ENCODE measurements at places on chromosomes 1 and 21.

- DNase-seq, result no peak
These were observed 11.3 kb downstream of the HJV start for GRCh38 chr1:146010126-146010738.

- no peak for DNase-seq
These were observed 1.1 kb downstream of the CHML start for GRCh38 chr1:241638909-241639622.

DNA sequence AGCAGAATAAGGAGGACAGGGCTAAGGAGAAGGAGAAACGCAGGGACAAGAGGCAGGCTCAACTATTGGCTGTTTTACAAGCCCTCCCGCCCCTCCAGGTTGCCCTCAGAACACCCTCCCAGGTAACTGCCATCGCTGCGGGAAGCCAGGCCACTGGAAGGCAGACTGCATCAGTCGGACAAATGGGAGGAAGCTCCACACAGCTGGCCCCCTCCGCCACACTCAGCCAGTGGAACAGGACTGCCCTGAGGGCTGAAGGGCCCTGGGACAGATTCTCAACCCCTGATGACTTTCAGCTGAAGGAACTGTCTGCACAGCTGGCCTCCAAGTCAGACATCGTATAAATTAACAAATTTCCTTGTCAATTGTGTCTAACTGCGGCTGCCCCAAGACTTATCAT, 21.8 kb downstream of the LRRC3 start:
- no peak for DNase-seq

- no peak for DNase-seq
These were observed 134.5 kb upstream of the PKN2 start for GRCh38 chr1:88549536-88549935.

DNA sequence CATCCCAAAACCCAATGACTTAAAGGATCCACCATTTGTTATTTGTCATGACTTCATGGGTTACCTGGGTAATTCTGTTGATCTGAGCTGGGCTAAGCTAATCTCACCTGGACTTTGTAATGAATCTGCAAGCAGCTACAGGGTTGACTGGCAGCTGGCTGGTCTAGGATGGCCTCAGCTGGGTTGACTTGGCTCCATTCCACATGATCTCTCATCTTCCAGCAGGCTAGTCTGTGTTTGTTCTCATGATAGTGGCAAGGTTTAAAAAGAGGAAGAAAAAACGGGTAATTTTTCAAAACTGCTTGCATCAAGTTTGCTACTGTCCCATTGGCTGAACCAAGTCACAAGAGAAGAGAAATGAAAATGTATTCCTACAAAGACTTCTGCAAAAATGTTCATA, 24.8 kb upstream of the ZMYM4 start:
- DNase-seq, result no peak

Measured in esophagus squamous epithelium (tissue), 5 donors.